ENCODE measurements at places on chromosomes 5 and 9.

DNA sequence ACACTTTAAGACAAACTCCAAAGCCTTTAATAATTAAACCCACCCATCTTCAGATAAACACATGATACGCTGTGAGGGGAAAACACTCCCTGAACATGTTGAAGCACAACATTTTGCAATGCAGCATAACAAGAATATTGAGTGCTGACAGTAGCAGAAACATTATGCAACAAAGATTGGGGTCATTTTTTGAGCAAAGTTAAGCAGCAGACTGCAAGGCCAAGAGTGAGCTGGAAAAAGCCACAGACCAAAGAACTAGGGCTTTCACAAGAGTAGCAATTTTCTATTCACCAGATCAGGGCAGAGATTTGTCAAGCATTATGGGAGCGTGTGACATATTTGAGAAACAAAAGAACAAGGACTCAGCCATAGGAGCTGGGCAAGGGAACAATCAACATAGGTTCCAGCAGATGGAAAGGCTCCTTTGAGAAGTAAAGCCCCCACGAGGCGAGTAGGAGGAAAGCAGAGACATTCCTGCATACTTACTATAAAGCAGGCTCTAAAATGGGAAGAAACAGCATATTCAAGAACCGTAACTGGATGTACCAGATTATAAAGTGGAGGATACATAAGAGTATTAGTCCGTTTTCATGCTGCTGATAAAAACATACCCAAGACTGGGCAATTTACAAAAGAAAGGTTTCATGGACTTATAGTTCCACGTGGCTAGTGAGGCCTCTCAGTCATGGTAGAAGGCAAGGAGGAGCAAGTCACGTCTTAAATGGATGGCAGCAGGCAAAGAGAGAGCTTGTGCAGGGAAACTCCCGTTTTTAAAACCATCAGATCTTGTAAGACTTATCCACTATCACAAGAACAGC, 4.8 kb upstream of the TTC23L start:
- no peak for DNase-seq

DNA sequence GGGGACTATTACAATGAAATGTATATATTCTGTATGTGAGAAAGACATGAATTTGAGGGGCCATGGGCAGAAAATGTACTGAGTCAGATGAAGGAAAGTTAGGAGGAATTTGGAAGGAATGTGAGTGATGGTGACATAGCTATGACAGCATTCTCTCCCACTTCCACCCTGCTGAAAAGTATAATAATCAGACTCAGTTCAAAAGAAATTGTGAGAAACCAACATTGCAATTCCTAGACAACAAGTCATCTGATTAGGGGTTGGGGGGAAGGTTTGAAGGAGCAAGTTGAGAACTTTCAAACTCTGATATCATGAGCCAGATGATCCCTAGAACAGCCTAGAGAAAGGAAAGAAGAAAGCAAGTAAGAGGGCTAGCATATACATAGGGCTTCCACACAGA, 370.6 kb downstream of the DMRTA1 start:
- no peak for DNase-seq

DNA sequence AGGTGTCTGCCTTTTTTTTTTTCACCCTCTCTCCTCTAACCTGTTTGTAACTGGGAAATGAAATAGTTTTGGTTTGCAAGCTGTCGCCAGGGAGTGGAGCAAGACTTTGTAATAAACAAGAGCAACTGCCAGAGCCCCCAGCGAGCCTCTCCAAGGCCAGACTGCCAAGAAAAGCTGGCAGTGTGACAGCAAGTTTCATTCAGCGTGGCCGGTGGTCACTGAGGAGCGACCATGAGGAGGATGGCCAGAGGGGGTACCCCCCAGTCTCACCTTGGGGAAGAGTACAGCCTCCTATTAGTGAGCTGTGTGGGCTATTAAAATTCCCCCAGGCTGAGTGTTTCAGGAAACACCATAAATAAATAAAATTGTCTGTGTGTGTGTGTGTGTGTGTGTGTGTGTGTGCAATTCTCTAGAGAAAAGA, 49.9 kb downstream of the ZFAND5 start:
- DNase-seq = no peak

DNA sequence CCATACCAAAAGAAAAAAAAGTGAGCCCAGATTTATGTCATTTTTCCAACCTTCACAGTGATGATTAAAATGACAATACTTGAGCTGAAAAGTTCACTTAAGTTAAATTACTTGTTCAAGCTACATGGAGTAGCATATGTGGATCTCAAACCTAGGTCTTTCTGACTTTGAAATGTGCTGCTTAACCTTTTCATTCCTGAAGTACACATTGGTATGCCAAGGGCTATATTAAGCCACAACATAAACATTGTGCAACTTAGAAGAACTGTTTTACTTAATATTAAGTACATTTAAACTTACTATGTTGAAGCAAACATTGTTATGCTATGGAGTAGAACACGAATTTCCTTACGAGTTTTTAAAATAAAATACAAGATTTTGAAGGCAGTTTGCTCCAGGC, 105.0 kb downstream of the GIN1 start:
- DNase-seq = no peak

- DNase-seq = no peak
Measured at GRCh38 chr9:131511416-131511815, 8.7 kb downstream of the POMT1 start.

GRCh38 chr5:16179511-16179935, at the start of gene MARCHF11:
TSS of gene MARCHF11 (minus strand) at chr5:16179791. CDS start at chr5:16179575, 216 bp downstream.
- DNase-seq = no peak

DNA sequence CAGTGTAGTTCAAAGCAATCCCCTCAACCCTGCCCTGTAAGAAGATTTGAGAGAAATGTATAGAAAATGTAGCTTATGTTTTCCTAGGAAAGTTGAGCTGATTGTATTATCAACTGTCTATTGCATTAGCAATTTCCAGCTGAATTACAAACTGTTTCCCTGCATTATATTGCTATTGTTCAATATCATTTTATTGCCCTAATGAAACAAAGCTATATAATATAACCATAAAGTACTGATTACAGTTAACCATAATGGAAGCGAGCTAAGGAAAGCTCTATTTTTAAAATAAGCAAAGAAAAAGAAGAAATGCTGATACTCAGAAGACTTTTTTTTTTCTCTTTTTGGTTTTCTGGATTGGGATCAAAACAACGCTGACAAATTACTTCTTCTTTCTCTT, 228.3 kb downstream of the EFNA5 start:
- no peak for DNase-seq

DNA sequence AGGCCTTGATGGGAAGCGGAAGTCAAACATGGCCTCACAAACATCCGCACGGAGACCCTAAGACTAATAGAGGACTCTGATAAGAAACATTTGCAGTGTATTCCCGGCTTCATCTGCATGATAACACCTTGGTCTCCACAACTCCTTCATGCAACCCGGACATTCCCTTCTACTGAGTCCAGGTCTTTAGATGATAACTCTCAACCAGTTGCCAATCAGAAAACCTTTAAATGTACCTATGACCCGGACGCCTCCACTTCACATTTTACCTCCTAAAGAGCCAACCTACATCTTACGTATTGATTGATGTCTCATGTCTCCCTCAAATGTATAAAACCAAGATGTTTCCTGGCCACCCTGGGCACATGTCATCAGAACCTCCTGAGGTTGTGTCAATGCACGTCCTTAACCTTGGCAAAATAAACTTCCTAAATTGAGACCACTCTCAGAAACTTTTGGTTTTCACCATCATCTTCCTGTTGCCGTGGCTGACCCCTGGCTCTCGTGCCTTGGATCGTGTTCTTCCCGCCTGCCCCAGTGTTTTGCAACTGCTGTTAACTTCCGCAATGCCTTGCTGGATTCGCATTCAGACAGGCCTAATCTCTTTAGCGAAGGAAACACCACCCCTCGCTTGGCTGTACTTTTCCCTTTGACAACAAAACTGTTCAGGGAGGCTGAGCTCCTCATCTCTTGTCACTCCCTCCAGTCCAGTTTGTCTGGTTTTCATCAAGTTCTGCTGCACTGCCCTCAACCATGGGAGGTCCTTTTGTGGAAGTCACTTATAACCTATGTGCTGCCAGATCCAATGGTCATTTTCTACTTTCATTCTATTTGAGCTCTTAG, 1.1 kb upstream of the DAP start:
- DNase-seq = no peak

DNA sequence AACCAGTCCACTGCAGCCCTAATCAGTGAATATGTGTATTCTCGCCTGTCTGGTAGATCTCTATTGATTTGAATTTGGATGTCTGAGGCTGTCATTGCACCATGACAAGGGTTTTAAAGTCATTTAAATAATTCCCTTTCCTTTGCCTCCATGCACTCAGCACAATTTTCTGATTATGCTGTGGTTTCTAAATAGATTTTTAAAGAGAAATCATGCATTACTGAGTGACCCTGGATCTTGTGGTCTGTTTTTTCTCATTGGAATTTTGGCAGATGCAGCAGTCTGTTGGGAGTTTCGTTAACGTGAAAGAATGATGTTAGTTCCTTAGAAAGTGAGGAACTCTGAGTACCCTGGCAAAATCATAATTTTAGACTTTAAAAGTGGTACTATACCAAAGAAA, 396.0 kb downstream of the LRRC70 start:
- no peak for DNase-seq
